ENCODE measurements at places on chromosomes 3 and 15.

GRCh38 chr3:189298469-189299375, 127.0 kb downstream of the TPRG1 start:
- no peak for DNase-seq

DNA sequence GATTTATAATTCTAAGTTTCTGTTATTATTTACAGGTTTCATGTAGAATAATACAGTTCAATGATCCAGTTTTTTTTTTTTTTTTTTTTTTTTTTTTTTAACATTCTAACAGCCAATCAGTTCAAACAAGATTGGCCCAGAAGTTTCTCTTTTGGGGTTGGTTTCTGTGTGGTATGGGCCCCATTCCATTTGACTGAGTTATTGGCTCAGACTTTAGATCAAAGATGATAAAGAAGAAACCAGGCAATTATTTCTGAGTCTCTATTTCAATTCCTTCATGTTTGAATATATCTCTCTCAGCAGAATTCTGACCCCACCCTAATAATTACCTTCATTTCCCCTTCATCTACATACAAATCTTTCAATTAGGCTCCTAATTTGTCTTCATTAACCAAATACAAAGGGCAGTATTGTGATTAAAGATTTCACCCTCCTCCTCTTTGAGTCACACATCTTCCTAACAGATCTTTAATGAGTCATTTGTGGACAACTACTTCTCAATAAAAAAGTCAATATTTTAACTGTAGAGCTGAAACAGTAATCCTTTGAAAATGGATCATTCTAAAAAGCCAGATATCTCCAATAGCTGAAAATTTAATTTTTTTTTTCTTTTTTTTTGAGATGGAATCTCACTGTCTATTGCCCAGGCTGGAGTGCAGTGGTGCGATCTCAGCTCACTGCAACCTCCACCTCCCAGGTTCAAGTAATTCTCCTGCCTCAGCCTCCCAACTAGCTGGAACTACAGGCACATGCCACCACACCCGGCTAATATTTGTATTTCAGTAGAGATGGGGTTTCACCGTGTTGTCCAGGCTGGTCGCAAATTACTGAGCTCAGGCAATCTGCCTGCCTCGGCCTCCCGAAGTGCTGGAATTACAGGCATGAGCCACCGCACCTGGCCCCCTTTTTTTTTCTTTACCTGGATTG, 878.8 kb downstream of the NAALADL2 start:
- no peak for DNase-seq

GRCh38 chr3:119177321-119177720, 3.9 kb downstream of the UPK1B start:
- no peak for DNase-seq

DNA sequence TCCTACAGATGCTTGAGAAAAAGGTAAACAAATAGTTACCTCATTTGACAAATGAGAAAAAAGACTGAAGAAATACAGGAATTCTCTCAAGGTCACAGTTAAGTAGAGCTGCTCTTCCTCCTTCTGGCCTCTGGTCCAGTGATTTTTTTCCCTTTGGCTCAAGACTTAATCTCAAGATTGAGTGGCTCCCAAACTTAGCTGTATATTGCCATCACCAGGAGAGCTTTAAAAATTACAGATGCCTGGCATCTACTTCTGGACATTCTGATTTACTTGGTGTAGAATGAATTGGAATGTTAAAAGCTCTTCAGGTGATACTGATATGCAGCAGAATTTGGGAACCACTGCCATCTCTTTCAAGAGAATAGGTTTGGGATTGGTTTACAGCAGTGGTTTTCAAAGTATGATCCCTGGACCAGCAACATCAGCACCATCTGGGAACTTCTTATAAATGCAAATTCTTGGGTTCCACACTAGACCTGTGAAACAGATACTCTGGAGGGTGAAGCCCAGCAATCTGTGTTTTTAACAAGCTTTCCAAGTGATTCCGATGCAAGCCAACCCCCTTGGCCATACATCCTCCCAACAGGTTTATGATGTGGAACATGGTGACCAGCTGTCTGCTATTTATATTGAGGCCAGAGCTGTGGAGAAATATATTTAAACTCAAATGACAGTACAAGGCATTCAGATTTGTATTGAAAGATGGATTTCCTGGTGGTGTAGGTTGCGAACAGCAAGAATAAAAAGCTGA, 333.0 kb upstream of the RARB start:
- DNase-seq = no peak

DNA sequence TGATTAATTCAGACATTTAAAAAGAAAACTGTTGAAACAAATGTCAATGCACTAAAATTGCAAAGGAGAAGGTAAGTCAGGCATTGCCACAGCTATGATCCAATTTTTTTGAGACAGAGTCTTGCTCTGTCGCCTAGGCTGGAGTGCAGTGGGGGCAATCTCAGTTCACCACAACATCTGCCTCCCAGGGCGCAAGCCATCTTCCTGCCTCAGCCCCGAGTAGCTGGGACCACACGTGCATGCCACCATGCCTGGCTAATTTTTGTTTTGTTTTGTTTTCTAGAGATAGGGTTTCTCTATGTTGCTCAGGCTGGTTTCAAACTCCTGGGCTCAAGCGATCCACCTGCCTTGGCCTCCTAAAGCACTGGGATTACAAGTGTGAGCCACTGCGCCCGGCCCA, 117.6 kb downstream of the FMN1 start:
- DNase-seq = no peak

- no peak for DNase-seq
Observed at GRCh38 chr15:63794271-63794670, 39.5 kb downstream of the HERC1 start.

GRCh38 chr3:177478170-177478867, 281.0 kb upstream of the TBL1XR1 start:
- no peak for DNase-seq

- DNase-seq = no peak
Observed at GRCh38 chr3:74107451-74107850, 482.7 kb upstream of the PDZRN3 start.

- no peak for DNase-seq
Observed at GRCh38 chr15:100339999-100340398, 1.8 kb downstream of the ADAMTS17 start.

- no peak for DNase-seq
Observed at GRCh38 chr15:89358435-89358754, 23.8 kb upstream of the POLG start.

DNA sequence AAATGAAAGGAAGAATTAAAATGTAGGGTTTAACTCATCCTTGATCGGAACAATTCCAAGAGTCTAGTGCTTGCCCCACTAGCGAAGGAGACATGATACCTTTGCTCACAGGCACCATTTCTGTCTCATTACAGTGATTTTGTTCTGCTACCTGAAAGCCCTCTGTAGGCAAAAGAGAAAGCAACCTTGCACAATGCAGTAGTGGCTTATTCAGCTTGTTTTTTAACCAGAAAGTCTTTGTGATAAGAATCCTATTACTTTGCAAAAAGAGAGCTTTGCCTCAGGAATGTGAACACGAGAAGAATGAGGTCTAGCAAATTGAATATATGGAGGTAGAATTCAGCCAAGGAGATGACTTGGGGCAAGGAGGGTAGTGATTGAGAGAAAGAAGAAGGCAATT, 684.4 kb downstream of the GRM7 start:
- no peak for DNase-seq

- no peak for DNase-seq
Observed at GRCh38 chr15:62877276-62877857, 165.2 kb upstream of the TPM1 start.

All from SK-N-SH (cell line).